Endothelial cell of coronary artery (primary cell): ENCODE measurements at places on chromosomes 1 and 21. TPM values are rescaled to one million over a fixed set of nuclear protein-coding genes. Genes with fewer than 3 reads are reported as not detected.

VASH2 gene
- 0.09 and 0.27 TPM in 2 replicates for total RNA-seq

MARK1 gene
- total RNA-seq, result 1.3 and 1.7 TPM in 2 replicates

OLFML2B gene
- total RNA-seq, result 0.09 and 0.28 TPM in 2 replicates

MTARC1 gene
- total RNA-seq, result 2.2 and 2.3 TPM in 2 replicates

LAMC1 gene
- 414 and 644 TPM in 2 replicates for total RNA-seq

DMBX1 gene
- total RNA-seq, result not detected in 2 replicates

RGS16 gene
- under 0.01 TPM in 2 replicates for total RNA-seq

TMPRSS2 gene
- total RNA-seq, result not detected in 2 replicates

FNDC10 gene
- total RNA-seq, result 0.47 and 0.54 TPM in 2 replicates

METTL25B gene
- total RNA-seq, result 5.8 and 9.7 TPM in 2 replicates

GSTM3 gene
- total RNA-seq, result 18.1 and 41.2 TPM in 2 replicates

EPHA2 gene
- total RNA-seq, result 110 and 142 TPM in 2 replicates

OR2L13 gene
- total RNA-seq, result not detected in 2 replicates
